GF-D8 (cell line): ENCODE measurements at places on chromosomes 3 and 15.

GRCh38 chr3:108322352-108322751 is 26.0 kb downstream of the HHLA2 start:
- no peak for DNase-seq

- DNase-seq: no peak
Measured at GRCh38 chr3:188286087-188286513, 132.1 kb downstream of the LPP start.

- DNase-seq: no peak
Measured at GRCh38 chr15:46079046-46079445, 444.2 kb downstream of the SQOR start.

DNA sequence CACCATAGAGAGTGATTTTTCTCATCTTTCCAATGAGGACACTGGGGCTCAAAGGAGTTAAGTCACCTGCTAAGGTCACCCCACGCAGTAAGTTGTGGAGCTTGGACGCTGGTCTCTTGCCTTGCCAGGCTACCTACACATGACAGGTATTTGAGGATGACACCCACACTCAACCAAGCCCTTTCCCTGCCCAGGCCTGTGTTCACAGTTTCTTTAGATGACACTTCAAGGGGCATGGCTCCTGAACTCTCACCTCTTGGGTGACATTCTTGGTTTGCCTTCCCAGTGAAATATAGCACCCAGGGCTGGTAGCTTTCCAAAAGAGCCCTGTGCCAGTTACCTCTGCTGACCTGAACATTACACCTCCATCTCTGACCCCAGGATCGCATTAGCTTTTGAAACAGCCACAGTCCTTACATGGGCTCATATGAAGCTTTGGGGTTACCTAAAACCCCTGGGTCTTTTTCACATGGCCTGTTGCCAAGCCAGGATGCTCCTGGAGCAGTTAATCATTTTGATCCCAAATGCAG is 148.0 kb downstream of the RPLP1 start:
- DNase-seq: no peak

DNA sequence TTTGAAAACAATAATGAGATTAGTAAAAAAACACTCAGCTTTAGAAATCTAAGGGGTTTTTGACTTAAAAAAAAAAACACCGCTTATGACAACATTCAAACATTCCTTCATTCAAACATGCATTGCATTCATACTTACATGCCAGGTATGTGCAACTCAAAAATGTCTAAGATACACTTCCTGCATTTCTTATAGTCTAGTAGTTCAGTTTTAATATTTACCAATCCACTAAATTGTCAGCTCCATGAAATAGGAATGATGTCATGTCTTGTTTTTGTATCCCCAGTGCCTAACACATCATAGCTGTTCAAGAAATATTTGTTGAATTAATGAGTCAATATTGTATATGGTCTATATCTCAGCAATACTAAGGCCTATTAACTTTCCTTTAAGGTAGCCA is 51.7 kb downstream of the EIF4E3 start:
- no peak for DNase-seq

GRCh38 chr3:71341721-71342120 is 241.8 kb downstream of the FOXP1 start:
- DNase-seq: no peak

DNA sequence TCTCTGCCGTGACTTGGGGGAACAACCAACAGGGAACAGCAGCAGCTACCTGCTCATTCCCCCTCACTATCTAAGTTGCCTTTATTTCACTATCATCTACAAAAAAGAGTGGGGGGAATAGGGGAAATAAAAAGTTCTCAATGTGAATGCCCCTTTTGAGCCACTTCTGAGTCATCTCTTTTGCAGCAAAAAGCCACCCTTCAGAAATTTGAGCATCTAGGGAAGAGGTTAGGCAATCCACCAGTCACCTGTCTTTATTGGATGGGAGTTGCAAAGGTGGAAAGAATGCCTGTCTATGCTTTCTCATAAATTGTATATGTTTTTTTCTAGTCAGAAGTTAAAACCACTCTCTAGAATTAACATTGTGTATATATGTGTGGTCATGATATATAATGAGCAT is 41.1 kb downstream of the GPD1L start:
- DNase-seq: no peak

DNA sequence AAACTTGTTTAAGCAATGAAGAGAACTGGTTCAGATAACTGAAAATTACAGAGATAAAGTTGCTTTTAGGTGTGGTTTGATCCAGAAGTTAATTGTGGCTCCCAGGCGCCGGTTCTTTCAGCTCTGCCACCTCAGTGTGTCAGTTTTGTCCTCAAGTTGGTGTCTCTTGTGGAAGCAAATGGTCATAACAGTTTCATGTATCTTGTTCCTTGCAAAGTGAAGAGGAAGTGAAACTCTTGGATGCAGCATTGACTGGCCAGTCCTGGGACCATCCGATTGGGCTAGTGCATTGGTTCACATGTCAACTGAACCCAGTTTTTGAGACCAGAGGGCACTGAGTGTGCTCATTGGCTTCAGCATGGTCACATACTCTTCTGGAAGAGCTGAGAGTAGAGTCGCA is 181.4 kb upstream of the GRM7 start:
- no peak for DNase-seq

- no peak for DNase-seq
Measured at GRCh38 chr3:49013738-49014660, 4.4 kb downstream of the DALRD3 start.

GRCh38 chr3:159843840-159844730 is 144.6 kb upstream of the IL12A start:
- DNase-seq: no peak

GRCh38 chr3:69058947-69059224 is 6.8 kb upstream of the TMF1 start:
- no peak for DNase-seq

DNA sequence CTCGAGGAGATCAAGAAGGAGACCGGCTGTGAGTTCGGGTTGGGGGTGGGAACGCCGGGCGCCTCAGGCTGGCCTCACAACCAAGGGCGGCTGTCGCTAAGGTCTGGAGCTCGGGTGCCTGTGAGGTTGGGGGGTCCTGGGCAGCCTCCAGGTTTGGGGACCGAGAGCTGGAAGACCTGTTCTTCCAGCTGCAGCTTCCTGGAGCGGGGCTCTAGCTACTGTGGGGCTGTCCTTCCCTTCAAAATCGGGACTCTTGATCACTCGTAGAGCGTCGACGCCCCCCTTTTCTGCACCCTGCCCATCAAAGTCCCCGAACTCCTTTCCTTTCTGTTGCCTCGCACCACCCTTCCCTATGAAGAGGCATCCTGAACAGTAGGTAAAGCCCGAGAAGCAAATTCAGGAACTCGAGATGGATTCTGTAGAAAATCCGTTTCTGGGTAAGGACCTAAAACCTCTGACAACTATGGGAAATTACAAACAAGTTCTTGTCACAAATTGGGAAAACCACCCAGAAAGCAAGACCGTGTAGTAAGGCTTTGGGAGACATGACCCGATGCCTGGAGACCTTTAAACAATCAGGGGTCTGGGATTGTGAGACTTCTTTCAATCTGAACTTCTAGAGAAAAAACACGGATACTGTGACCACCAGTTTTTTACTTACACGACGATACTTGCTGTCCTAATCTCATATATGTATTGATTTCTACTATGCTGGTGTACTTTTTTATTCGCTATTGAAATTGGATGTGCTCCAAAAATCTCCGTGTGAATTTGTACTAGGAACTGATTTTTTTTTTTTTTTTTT is 556 bp downstream of the CHP1 start:
- DNase-seq: no peak

DNA sequence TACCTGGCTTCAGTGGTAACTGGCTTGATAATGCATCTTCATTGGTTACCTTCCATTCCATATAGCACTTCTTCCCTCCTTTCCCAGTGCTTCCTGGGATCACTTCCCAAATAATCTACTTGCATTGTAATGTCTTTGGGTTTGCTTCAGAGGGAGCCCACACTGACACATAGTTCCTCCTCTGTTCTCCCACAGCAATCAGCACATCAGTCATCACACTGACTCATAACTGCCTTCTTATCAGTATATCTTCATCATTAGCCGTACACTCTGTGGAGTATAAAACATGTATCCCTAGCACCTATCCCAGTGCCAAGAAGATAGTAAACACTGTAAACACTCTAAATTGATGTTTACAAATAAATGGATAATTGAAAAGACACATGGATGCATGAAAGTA is 91.4 kb upstream of the SCN10A start:
- no peak for DNase-seq

- DNase-seq: peak; percentile 88
Measured at GRCh38 chr3:53252096-53252946, 3.5 kb downstream of the TKT start.

DNA sequence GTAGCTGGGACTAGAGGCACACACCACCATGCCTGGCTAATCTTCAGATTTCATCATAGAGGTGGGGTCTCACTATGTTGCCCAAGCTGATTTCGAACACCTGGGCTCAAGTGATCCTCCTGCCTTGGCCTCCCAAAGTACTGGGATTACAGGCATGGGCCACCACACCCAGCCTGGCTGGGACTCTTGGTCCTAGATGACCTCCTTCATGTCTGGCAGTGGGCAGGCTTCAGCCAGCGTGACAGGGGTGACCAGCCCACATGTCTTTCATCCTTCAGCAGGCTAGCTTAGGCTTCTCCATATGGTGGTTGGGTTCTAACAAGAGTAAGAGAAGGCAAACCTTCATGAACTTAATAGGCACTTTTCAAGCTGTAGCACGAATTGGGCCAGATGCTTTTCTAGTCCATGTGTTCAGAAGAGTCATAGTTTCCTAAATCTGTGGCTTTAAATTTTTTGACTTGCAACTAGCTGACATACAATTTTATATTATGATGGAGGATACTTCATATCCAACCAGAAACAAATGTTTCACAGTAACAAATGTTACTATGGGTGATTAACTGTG is 7.6 kb downstream of the GPD1L start:
- DNase-seq: no peak

DNA sequence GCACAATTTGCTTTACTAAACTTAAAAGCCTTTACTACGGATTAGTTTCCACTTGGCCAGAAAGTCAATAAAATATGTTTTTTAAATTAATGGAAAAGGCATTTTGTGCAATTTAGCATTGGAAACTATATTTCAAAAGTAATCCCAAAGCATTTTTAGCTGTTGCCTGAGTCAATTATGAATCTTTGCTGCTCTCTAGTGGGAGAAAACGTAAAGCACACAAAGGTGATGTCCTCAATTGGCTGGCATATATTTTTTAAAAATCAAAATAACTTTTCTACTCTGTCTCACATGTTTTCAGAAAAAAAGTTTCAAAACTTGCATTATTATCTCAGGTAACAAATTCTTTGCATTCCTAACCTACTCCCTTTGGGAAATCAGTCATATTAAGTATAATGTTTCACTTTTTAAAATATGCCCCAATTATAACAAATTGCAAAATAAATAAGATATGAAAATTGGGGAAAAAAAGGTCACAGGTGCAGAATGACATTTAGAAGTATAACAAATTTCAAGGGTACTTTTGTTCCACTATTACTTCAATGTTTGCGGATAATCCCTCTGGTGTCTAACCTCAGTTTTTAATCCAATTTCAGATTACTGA is 47.2 kb upstream of the TEX55 start:
- no peak for DNase-seq

- no peak for DNase-seq
Measured at GRCh38 chr3:10471054-10471688, 34.2 kb downstream of the ATP2B2 start.
